ENCODE measurements at places on chromosomes 1 and 21.

DNA sequence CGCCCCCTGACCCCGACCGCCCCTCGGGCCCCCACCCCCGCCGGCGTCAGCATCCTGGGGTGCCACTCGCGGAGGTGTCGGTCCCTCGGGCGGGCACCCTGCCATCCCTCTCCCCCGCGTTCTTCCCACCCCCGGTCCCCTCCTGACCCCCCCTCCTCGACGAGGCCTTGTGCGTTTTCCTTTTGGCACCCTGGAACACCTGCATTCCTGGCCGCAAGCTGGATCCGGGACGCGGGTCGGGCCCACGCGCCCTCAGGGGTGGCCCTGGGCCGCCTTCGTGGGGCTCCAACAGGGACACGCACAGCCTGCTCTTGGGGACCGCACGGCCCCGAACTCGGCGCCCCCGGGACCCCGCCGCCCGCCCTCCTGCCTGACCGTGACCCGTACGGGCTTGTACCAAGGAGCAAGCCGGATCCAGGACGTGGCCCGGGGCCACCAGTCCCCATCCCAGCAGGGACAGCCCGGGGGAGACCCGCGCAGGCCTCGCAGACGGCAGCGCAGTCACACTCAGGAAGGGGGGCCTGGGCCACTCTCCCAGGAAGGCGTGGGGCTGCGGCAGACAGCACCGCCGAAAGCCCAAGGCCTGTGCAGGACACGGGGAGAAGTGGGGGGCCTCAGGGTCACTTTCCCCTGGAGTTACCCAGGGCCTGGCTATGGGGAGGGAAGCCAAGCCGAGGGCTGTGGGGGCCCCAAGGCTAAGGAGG is 579 bp upstream of the SLC19A1 start:
- peak; percentile 46 for DNase-seq

DNA sequence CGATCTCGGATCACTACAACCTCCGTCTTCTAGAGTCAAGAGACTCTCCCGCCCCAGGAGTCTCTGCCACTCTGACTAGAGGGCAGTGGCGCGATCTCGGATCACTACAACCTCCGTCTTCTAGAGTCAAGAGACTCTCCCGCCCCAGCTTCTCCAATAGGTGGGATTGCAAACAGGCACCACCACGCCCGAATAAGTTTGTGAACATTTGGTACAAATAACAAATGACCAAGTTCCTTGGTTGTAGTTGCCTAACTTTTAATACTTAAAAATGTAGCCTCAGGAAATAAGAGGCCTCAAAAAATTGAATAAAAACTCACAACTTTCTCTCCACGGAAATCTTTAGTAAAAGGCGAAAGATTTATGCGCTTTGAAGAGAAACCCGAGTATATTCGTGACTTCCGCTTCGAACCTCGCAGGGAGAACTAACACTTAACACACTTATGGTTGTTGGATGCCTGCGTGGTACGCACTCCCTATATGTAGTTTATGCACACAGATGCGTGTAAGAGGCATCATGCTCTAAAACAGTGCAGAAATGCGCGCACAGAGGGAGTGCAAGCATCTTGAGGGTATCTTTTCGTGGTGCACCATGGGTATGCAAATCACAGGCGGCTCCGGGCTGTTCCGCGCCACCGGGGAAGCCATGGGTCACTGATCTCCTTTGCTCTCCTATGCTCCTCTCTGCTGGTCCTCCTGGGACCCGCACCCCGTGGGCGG is 11.4 kb downstream of the BTBD19 start:
- DNase-seq = peak; percentile 62

GRCh38 chr1:94061513-94062443 is 59.2 kb downstream of the ABCA4 start:
- peak; percentile 78 for DNase-seq

- DNase-seq = no peak
These were observed 25.8 kb upstream of the PIGC start for GRCh38 chr1:172469717-172470116.

Data from T47D (cell line).